ENCODE measurements at places on chromosomes 12 and 14. TPM values are rescaled to one million over a fixed set of nuclear protein-coding genes. Genes with fewer than 3 reads are reported as not detected.

Gene ERP29
- 26.5 TPM for total RNA-seq

Gene SRRM4
- total RNA-seq: under 0.01 TPM

Gene IAPP
- not detected for total RNA-seq

Gene DUSP6
- total RNA-seq: 51.1 TPM

Gene ALKBH1
- total RNA-seq: 8.3 TPM

Gene CLEC2A
- not detected for total RNA-seq

Gene KCNH3
- total RNA-seq: not detected

Gene IFI27
- total RNA-seq: 209 TPM

Gene HHIPL1
- total RNA-seq: 5.9 TPM

Measured in vagina (tissue), 2 donors.